Lung microvascular endothelial cell (primary cell): ENCODE measurements at places on chromosomes 4 and X.

DNA sequence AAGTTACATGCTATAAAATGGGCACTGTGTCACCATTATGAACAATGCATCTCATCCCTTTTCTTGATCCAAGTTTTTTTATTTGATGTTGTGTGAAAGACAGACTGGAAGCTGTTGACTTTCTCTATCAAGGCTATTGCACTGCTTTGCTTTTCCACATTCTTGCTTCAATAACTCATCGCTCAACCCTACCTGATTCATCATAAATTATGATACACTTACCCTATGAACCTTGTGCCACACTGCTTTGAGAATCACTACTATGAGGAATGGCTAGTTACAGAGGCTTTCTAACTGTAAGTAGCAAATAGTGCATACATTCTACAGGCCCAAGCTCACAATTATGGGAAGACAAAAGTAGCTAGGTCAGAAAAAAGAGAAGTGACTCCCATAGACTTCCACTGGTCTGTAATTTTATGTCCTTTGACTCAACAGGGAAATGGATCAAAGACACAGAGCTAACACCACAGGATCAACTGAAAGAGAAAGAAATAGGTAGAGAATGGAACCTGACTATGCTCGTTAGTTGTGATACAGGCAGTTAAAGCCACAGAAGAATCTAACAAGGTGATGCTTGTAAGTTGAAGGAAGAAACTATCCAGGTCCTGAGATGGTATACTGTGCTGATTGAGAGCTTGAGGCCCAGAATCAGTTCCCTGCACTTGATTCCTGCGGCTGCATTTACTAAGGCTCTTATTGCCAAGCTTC is 163.5 kb downstream of the PPP3CA start:
- no peak for DNase-seq

DNA sequence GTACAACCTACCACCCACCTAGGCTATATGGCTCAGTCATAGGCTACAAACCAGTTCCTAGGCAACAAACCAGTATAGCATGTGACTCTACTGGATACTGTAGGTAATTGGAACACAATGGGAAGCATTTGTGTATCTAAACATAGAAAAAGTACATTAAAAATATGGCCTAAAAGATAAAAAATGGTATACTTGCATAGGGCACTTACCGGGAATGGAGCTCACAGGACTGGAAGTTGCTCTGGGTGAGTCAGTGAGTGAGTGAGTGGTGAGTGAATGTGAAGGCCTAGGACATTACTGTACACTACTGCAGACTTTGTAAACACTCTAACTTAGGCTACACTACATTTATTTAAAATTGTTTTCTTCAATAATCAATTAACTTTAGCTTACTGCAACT is 139.2 kb upstream of the RBPJ start:
- DNase-seq, result no peak

DNA sequence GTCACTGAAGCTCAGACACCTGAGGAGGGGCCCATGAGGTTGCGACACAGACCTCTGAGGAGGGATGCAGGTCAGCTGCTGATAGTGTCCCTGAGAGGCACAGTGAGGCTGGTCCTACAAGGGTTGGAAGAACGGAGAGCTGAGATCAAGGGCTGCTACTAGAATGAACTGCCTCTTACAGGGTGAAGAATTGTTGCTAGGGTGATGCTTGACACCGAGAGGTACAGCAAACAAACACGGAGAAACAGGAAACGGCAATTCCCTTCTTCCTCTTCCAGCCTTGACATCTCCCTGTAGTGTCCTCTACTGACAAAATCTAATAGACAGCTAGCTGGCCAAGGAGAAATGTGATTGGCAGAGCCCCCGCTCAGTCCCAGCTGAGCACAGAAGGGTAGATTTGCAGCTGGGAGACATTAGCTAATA is 11.8 kb upstream of the HPGDS start:
- DNase-seq, result no peak

GRCh38 chr4:18684932-18685331 is 663.4 kb upstream of the LCORL start:
- peak; percentile 43 for DNase-seq

- DNase-seq, result no peak
Measured at GRCh38 chr4:156328882-156329281, 375.2 kb upstream of the CTSO start.

- DNase-seq, result peak; percentile 40
Measured at GRCh38 chr4:143768007-143768591, 67.6 kb upstream of the FREM3 start.

DNA sequence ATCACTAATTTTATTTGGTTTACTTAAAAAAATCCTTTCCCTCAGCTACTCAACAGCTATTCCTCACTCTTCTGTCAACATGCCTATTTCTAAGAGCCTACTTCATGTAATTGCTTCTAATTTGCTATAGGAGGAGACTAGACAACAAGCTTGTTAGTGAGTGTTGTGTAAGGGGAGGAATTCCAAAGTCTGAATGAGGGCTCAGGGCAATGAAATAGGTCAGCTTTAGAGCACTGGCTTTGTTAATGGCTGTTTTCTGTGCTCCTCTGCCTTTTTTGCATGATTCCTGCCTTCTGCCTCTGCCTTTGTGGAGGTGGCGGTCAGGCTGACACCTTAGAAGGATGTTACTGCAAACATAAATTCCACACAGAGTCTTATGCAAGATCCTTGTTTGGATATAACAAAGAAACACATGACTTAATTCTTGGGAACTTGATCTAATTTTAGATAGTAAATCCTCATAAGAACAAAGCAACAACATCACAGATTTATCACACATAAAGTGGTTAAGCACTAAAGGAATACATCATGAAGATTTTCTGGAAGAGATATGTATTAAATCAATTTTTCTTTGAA is 15.0 kb upstream of the PAGE1 start:
- no peak for DNase-seq

- DNase-seq, result no peak
Measured at GRCh38 chr4:180947425-180947824, 1295.8 kb upstream of the TENM3 start.

GRCh38 chr4:26900765-26901164 is 40.1 kb downstream of the STIM2 start:
- peak; percentile 14 for DNase-seq

DNA sequence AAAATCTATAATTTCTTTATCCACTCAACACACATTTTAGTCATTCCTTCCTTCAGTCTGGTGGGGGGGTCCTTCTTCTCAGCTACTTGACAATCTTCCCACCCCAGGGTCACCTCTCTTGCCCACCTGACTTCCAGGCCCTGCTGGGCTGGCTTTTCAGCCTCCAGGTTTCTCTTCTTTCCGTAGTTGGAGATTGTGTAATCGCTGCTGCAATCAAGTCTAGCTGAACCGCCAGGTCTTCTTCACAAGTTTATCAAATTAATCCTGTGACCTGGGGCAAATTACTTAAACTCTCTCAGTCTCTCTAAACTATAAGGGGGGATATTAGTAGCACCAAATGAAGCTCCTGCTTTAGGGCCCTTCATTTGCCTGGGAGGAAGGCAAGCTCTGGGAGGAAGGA is 102.9 kb upstream of the TNIP3 start:
- no peak for DNase-seq

GRCh38 chr4:61152433-61152832 is 47.7 kb upstream of the ADGRL3 start:
- DNase-seq, result no peak

DNA sequence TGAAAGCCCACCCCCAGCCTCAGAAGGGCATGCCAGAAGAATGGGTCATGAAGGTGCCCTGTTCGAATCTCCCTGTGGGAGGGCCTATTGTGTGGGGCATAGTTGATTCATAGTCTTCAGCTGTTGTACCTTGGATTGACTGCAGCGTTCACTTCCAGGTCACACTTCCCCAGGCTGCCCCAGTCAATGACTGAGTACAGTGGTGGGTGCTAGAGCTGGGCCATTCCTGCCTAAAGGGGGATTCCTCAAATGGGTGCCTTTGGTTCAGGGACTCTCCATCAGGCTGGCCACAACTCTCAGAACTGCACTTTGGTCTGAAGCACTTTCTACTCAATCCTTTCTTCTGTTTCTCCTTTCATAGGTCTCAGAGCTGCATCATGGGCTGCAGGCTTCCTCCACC is 35.0 kb upstream of the RASGEF1B start:
- DNase-seq, result no peak

DNA sequence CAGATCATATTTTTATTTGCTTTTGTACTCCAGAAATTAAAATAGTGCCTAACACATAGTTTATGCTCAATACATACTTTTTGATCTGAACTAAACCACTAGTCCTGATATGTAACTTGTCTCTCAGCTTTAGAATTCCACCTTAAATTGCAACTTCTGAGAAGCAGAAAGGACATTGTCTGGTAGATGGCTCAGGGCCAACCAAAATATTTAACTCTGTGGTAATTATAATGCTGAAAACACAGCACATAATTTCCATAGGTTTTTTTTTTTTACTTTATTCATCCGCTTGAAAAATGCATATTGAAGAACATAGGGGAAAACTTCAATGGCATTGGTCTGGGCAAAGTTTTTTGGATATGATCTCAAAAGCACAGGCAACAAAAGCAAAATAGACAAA is 59.3 kb downstream of the AREG start:
- DNase-seq, result peak; percentile 82

DNA sequence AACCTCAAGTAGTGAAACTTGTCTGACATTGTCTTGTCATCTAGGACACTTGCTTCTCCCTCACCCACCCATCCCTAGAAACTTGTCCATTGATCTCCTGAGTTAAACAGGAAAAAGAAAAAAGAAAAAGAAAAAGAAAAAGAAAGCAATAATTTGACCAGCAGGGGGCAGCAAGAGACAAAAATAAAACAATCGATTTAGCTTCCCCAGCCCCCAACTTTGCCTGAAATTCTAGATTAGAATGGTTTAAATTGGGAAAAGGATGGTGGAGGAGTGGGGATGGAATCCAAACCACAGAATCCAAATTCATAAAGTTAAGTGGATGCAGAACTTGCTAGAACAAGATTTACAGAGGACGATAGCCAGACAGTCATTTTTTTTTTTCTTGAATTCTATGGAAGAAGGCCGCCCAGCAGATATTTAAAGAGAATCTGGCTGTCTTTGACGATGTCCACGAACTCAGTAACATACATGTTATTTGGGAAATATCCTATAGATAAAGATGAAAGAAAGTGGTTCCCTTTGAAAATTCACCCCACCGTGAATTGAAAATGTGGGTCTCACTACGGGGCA is 282.9 kb downstream of the USP46 start:
- DNase-seq, result peak; percentile 45

- peak; percentile 86 for DNase-seq
Measured at GRCh38 chr4:1870328-1870577, 940 bp upstream of the NSD2 start.

DNA sequence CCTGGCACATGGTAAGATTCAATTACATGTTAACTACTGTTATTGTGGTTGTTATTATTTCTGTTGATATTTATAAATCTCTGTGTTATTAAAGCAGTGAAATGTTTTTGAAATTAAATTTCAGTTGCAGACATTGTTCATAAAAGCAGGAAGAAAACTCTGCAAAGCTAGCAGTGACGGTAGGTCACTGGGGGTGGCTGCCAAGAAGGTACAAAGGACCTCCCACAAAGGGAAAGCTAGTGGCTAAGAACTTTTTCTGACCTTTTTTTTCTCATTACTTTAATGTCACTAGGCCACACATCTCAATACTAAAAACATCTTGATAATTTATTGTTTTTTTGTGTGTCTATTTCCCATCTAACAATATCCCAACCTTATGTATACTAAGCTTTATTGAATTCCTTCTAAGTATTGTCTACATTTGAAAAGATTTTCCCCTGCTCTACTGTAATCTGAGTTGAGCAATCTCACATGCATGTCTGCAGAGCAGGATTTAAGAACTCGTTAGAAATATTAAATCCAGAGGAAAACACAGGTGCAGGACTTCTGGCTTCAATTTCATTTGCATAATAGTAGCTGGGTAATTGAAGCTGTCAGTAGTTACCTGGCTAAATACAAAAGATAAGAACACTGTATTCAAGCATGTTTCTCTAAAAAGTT is 197.3 kb downstream of the CFAP299 start:
- no peak for DNase-seq

- no peak for DNase-seq
Measured at GRCh38 chrX:9311421-9312160, 153.3 kb upstream of the TBL1X start.

DNA sequence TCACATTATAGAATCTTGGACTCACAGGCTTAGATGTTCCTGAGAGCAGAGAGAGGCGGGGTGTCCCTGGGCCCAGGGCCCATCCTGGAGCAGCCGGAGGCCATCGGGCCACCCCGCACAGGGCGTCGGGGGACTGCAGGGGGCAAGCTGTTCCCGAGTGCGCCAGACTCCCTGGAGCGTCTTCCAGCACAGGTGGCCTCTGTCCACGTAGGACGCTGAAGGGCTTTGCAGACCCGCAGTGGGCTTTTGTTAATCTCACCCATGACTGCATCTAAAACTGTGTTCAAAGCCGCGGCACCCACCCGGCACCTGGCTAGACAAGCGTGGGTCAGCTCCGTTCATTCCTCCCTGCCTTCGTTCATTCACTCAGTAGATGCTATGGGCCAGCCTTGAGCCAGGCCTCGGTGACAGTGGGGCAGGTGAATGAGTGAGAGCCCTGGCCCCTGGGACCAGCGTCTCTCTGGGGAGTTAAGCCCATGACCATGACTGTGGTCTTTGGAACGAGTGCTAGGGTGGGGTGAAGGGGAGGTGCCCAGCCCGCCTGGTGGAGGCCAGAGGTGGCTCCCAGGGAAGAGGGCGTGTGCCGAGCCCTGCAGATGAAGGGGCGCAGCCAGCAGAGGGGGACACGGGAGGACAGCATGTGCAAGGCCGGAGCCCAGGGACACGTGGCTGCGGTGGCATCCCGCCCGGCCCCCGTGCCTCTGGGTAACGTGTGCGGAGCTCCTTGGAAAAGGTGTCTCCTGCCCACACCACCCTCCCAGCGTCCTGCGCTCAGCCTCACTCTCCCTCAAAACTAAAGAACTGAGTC is 98.3 kb downstream of the HMX1 start:
- no peak for DNase-seq
